ENCODE measurements at places on chromosomes 5 and 9.
A peak's percentile ranks its signal among the peaks of the same experiment; 100 is the strongest.

DNA sequence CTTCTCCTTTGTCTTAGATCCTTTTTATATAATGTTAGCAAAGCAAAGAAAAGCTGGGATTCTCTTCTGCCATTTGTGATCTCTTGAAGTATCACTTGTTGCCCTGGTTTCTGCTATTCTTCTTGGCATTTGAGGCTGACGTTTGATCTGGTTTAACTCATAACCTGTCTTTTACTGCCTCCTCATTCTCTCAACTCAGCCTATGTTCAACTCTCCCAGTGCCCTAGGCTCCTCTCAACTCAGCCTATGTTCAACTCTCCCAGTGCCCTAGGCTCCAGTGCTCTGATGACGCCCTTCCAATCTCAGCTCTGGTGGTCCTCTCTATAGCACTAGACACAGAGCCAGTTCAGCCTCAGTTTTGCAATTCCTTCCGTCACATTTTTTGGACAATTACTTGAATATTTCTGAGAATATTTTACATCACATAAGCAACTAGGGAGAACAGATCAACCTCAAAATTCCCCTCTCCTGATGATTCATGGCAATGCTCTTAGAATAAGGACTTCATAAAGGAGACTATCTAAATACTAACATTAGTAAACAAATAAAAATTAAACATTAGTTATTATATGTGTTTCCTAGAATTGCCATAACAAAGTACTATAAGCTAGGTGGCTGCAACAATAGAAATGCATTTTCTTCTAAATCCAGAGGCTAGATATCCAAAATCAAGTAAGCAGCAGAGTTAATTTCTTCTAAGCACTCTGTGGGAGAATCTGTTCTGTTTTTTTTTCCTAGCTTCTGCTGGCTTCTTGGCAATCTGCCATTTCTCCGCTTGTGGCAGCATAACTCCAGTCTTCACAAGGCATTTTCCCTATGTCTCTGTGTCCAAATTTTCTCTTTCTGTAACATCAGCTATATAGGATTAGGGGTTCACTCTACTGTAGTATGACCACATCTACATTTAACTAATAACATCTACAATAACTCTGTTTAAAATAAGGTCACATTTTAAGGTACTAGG is 662.1 kb upstream of the FTMT start:
- DNase-seq = no peak

DNA sequence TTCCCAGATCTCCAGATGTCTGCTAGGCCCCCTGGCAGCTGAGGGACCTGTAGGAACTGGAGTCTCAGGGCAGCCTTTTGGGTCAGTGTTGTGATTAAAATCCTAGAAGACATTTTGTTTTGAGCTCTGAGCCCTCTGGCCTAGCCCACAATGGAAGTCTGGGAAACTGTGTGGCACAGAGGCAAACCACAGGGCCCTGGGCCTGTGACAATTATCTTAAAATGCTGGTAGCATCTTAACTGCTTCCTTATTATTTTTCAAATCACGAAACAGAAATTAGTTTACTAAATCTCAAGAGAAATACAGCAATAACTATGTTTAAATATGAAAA is 125.5 kb downstream of the STARD4 start:
- no peak for DNase-seq

DNA sequence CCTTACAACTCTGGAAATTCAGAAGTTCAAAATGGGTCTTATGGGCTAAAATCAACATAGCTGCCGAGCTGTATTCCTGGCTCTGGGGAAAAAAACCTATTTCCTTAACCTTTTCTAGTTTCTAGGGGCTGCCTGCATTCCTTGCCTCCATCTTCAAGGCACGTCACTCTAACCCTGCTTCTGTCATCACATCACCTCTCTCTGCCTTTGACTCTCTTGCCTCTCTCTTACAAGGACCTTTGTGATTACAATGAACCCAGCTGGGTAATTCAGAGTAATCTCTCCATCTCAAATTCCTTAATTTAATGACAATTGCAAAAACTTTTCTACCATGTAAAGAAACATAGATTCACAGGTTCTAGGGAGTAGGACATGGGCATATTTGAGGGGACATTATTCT is 103.1 kb upstream of the SMC2 start:
- DNase-seq = peak; percentile 10

GRCh38 chr5:172868436-172868923 is 34.4 kb downstream of the ERGIC1 start:
- DNase-seq = no peak
